ENCODE measurements at places on chromosomes 6 and 20.
A peak's percentile ranks its signal among the peaks of the same experiment; 100 is the strongest.

DNA sequence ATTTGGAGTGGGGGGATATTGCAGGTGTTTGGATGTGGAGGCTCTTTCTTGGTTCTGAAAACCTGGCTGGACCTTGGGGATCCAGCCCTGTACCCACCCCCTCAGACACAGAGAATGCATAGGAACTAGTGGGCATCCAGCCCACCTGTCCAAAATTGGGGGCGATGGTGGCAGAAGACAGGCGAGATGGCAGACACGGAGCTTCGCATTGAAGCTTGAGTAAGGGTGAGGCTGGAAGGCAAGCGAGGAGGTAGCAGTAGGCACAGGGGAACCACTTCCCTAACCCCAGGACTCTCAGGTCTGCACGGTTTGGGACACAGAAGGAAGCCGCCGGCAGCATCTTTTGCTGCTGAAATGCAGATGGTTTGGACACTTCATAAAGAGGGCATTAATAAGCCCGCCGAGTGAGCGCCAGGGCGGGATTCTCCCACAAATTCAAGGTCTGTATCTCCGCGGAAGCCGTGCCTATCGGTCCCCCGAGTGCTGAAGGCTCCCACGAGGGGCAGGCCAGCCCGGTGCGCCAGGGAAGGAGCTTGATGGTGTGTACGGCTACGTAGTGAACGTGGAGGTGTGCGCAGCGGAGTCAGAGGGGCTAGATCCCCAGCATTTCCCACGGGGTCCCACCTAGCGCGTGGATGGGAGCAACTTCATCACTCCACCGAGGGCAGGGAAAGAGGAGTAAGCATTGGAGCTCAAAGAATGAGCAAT is 1.6 kb upstream of the FOXA2 start:
- no peak for DNase-seq

- DNase-seq = no peak
Measured at GRCh38 chr6:7554533-7555275, 13.2 kb downstream of the DSP start.

DNA sequence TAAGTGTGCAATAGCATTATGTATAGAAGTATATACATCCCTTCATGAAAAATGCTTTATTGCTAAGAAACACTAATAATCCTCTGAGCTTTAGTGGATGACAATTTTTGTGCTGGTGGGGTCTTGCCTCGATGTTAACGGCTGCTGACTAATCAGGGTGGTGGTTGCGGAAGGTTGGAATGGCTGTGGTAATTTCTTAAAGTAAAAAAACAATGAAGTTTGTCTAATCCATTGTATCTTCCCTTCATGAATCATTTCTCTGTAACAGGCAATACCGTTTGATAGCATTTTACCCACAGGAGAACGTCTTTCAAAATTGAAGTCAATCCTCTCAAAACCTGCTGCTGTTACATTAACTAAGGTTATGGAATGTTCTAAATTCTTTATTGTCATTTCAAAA is 816.5 kb upstream of the GJE1 start:
- DNase-seq = no peak

DNA sequence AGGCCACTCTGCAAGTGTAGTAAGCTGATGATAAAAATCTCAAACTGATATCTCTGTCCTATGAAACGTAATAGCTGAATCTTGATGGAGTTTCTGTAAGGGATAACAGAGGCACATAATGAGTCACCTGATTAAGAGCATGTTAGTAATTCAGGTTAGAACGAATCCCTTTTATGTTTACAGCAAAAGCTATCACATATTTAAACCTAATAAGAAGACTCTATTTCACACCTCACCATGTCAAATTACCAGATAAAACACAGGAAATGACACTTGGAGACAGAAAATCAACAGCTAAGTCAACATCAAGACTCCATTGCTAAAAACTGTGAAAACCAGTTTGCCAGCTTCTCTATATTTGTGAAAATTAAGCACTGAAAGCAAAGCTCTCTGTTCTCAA is 11.8 kb downstream of the CST7 start:
- DNase-seq = no peak

DNA sequence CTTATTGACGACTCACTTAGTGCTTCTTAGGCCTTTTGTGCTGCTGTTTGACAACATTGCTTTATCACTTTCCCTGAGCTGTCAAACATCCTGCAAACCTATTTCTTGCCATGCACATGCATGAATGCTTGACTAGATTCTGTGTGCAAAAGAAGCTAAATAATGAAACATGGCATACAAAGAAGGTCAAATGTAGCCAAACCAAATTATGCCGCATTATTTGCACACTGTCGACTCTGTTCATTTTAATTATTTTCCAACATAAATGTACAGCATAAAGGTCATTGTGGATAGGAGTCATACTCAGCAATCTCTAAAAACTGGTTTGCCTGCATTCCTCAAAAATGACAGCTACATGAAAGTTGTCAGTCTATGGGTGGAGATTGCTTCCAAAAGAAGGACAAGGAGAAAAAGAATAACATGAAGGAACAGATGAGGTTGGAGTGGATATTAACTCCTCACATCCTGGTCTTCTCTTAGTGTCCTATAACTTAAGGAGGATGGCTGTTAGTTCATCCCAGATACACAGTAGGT is 123.1 kb upstream of the STXBP5 start:
- no peak for DNase-seq

DNA sequence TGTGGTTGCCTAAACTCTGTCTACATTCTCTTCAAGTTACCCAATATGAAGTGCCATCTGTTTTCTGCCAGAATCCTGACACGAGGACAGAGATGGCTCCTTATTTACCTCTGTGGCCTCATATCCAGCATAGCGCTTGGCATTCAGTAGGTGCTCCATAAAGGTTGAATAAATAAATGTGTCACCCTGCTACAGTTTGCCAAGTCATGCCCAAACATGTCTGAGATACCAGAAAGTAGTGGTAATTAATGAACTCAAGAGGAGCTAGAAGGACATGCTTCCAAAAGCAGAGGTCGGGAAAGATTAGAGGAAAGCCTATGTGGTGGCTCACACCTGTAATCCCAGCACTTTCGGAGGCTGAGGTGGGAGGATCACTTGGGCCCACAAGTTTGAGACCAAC is 30.9 kb upstream of the E2F3 start:
- no peak for DNase-seq

- no peak for DNase-seq
Measured at GRCh38 chr6:89221971-89222711, 5.0 kb upstream of the GABRR1 start.

DNA sequence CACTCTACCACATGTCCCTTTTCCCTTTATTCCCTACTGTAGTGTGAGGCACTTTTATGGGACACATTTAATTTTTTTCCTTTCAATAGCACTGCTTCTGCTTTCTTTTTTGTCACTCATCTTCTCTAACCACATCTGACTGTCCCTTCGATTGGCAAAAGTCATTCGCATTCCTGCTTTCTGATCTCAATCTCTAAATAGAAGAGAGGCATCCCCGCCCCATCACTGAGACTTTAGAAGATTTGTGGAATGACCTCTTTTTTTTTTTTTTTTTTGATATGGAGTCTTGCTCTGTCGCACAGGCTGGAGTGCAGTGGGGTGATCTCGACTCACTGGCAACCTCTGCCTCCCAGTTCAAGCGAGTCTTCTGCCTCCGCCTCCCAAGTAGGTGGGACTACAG is 9.1 kb downstream of the ZNF292 start:
- DNase-seq = no peak

GRCh38 chr6:22784601-22785410 is 215.4 kb downstream of the HDGFL1 start:
- DNase-seq = no peak

- no peak for DNase-seq
Measured at GRCh38 chr6:157672726-157673412, 150.2 kb upstream of the SNX9 start.

DNA sequence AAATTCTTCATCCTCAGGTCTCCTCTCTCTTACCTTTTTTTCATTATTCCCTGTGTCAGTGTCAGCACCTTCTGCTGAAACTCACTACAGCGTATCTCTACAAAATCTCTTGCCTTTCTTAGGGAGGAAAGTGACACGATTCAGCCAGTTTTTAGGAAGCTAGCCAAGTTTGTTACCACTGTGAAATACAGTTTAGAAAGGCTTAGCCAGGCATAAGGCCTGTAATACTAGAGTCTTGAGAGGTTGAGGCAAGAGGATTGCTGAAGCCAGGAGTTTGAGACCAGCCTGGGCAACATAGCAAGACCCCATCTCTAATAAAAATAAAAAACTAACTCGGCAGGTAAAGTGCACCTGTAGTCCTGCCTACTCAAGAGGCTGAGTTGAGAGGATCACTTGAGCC is 16.7 kb downstream of the TAB2 start:
- DNase-seq = no peak

- no peak for DNase-seq
Measured at GRCh38 chr6:42118162-42119001, 24.0 kb downstream of the C6orf132 start.

DNA sequence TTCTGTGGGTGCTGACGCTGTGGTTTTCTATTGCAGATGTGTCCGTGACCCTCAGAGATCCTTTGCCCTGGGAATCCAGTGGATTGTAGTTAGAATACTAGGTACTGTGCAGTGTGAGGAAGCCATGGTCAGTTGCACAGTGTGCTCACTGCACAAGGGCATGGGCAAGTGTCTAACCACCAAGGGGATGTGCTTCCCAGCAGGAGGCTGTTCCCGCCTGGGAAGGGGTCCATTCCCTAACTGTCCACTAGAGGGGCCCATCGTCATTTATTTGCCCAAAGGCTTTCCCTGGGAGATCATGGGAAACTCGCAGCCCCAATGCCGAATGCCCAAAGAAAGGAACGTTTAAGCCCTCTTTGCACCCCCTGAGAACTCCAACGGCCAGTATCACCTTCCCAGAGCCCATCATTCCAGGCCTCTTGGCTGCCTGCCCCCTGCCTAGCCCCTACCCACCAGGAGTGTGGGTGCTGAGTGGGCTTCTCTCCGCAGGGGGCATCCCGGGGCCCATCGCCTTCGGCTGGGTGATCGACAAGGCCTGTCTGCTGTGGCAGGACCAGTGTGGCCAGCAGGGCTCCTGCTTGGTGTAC is 26.2 kb downstream of the SLCO4A1 start:
- DNase-seq = peak; percentile 8

DNA sequence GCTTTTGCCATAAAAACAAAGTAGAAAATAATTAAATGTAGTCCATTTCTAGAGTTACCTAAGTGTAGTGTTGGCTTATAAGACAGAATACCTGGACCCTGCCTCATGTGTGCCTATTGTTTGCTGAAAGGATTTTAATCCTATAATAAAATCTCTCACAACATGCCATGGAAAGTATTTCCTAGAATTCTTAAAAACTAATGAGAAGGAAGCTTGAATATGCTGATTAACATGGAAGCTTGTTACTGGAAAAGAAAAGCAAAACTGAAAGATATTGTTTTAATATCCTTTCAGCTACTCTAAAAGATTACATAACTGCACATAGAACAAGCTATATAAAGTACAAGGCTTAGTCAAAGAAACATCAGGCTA is 18.0 kb upstream of the FAM135A start:
- no peak for DNase-seq

DNA sequence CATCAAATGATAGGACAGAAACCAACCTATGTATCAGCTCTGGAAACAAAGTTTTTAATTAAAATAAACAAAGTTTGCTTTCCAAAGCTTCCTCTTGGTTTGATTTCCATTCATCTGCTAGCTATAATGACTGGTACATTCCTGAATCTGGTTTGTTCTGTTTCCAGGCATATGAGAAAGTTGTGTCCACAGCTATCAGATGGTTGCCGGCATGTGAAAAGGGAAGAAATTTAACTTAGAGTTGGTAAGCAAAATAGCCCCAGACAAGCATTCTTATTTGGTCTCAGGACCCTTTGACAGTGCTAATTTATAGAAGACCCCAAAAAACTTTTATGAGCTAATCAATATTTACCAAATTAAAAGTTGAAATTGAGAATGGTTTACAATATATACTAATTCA is 3.8 kb upstream of the RNF146 start:
- DNase-seq = no peak

DNA sequence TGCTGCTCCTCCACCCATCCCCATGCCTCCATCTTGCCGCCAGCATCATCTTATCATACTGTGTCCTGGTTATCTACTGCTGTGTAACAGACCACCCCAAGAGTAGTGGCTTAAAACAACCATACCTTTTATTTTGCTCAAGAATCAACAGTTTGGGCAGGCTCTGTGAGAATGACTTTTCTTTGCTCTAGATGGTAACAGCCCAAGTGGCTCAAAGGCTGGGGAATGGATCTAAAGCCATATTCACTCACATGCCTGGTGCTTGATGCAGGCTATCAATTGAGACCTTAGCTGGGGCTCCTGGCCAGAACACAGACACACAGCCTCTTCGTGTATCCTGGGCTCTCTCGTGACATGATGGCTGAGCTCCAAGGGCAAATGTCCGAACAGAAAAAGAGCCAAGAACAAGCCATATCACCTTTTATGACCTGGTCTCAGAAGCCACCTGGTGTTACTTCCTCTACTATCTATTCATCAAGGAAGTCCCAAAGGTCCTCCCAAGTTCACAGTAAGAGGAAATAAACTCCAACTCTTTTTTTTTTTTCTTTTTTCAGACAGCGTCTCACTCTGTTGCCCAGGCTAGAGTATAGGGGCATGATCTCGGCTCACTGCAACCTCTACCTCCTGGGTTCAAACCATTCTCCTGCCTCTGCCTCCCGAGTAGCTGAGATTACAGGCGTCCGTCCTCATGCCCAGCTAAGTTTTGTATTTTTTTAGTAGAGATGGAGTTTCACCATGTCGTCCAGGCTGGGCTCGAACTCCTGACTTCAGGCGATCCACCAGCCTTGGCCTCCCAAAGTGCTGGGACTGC is 159.3 kb upstream of the JARID2 start:
- no peak for DNase-seq

- no peak for DNase-seq
Measured at GRCh38 chr20:51428401-51429143, 113.9 kb downstream of the NFATC2 start.

- DNase-seq = no peak
Measured at GRCh38 chr6:17305219-17306001, 24.2 kb downstream of the RBM24 start.

- no peak for DNase-seq
Measured at GRCh38 chr20:49366687-49367086, 88.8 kb upstream of the ZNFX1 start.

DNA sequence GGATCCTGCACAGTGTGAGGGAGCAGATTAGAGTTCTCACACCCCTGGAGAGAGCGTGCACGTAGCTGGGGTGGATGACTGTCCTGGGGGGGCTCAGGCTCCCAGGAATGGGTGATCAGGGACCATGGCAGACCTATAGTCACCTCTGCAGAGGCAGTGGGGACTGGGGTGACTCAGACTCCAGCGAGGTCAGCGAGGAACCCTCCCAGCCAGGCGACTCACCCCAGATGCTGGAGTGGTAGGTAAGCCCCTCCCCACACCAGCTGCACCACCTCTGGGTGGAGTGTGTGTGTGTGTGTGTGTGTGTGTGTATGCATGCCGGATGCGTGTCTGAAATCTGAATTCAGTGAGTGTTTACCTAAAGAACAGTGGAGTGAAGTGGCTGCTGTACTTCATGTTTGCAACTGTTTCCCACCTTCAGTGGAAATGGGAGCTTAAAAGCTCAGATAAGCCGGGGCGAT is 17.4 kb upstream of the GTSF1L start:
- DNase-seq = no peak

GRCh38 chr6:18384621-18385020 is 2.5 kb upstream of the RNF144B start:
- no peak for DNase-seq

- peak; percentile 55 for DNase-seq
Measured at GRCh38 chr20:5056801-5057599, 55.7 kb upstream of the SLC23A2 start.

Measured in stimulated activated CD4-positive, alpha-beta T cell treated with anti-CD3 and anti-CD28 coated beads, Interleukin-4, amount 100 ng/mL, for 48 hours (primary cell).